Activated naive CD4-positive, alpha-beta T cell treated with anti-CD3 and anti-CD28 coated beads, Interleukin-2, amount 10 ng/mL, durations not matched to agents 7 days and 5 days (primary cell): ENCODE measurements at places on chromosomes 6 and 20.

DNA sequence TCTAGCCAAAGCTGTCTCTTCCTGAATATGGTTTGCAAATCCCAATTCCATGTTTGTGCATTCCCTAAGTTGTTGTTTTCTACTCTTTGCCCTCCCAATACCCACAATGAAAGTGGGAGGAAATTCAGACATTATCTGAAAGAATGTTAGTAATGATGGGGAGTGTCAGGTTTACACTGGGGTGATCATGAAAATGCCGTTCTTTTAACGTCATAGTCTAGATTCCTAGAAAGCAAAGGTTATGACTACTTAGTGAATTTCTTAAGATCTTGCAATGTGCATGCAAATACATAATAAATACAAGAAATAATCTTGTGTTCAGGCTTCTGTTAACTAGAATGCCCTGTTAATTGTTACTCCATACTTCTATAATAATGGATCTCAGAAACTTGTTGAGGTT, 101.0 kb downstream of the LCA5 start:
- no peak for DNase-seq

GRCh38 chr20:35226884-35227681, 593 bp downstream of the MMP24 start:
- peak; percentile 67 for DNase-seq

- no peak for DNase-seq
Measured at GRCh38 chr6:158000530-158001307, 19.1 kb downstream of the SYNJ2 start.

DNA sequence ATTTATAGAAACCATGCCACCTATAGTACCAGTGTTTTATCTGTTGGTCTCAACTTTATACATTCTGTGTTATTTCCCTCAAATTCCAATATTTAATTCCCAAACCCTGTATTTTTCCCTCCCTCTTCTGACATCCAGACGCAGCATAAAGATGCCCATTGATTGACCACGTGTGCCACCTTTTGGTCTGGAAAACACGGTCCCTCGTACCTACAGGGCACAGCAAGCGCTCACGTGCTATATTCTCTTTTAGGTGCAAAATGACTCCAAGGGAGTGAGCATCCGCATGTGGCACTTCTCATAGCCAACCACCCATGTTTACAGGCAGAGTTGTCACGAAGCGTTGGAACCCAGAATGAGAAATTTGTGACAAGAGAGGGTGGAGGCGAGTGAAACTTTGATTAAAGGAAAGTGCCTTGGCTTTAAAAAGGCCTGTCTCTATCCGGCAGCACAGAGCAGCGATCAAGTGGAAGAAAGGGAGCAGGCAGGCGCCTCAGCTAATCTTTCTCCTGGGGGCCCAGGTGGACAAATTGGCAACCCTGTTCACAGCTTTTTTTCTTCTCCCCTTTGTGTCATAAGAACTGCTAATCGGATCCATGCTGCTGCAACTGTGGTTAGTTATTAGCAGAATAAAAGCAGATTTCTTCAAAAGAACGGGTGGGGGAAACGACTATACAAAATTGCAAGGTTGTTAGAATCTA, 225.9 kb downstream of the TMEM242 start:
- no peak for DNase-seq

DNA sequence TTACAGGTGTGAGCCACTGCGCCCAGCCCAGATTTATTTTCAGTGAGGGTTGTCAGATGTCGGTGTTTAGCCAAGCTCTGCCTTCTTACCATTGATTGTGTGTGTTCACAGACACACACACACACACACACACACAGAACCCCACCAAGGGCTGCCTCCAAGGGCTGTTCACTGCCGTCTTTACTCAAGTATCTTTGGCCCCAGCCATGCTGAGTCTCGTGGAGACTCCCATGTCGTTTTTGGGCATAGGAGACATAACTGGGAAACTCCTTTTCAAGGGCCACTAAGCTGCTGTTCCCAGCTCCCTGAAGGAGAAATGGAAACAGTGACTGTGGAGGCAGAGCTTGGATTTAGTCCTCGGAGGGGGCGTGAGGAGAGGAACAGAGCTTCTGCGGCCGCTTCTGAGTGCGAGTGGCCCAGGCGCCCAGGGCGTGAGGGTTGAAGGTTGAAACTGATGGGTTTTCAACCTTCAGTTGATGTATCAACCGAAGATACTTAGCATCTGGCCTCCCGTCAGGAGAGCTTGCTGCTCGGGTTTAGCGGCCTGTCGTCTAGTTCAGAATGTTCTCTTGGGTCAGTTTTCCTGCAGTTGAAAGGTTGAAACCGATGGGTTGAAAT, 243.6 kb downstream of the TTLL2 start:
- no peak for DNase-seq

DNA sequence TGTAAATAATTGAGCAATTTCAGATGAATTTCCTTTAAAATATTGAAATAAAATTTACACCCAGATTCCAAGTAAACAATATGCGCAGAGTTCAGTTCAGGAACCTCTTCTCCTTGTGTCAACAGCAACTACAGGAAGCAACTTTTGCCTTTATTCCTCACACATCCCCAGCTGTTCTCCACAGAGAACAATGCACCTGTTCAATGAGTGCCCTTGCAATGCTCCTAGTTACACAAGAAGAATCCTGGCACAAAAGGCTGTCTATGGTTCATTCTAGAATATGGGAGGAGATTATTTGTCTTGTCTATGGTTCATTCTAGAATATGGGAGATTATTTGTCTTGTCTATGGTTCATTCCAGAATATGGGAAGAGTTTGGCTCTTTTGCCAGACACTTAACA, 454.9 kb downstream of the BTBD3 start:
- no peak for DNase-seq
